ENCODE measurements at places on chromosomes 3 and 15.

GRCh38 chr3:134232151-134232550, 18.5 kb downstream of the RYK start:
- no peak for DNase-seq

GRCh38 chr3:197083486-197083885, 53.9 kb upstream of the MELTF start:
- DNase-seq: no peak

GRCh38 chr3:4856136-4856535, 123.1 kb upstream of the BHLHE40 start:
- no peak for DNase-seq

GRCh38 chr3:8492744-8493511, 8.7 kb upstream of the LMCD1 start:
- DNase-seq: no peak

DNA sequence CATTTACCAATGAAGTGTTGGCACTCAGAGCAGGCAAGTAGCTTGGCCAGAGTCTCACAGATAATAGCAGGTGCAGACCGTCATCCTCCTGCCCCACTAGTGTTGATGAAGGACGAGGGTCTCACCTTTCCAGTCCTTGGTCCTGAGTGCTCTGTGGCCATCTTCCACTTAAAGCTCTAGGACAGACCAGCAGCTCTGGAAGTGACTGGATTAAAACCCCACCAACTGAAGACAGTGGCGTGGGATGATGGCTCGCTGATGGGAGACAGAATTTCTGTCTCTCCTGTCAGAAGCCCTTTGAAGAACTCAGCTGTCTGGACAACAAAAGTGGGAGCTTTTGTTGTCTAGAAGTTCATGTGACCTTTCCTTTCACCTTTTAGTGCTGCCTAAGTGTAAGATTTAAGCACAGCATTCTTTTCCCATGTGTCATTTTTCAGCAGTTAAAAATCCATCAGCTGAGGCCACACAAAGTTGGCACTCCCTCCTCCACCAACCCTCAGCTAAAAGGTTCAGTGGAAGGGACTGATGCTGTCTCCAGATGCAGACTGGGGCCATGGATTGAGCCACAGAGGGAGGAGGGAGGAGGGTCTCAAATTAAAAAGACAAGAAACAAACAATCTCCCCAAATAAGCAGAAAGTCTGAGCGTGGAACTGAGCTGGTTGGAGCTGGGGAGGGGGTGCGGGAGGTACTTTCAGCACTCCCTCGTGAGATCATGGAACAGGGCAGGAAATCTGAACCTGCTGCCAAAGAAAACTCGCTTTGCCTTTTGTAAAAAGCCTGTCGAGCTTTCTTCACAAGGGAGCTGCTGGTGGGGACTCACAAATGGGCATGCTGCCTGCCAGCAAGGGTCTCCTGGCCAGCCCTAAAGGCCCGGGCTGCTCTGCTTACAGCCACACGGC, 148.5 kb upstream of the CTDSPL start:
- DNase-seq: no peak

DNA sequence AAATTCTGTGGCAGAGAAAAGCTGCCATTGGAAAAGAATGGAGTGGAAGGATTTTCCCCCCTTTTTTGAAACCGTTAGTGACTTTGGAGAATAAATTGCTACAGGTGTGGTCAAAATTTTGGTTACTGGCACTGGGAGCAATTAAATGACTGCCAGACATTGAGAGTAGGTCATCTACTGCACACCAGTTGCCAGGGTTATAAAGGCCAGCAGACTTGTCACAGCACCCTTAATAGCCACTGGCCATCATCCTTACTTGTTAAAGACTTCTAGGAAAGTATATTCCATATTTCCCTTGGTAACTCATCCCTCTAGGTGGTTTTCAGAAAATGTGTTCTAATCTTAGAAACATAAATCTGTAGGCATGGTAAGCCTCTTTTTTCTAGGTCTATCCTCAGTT, 8.0 kb downstream of the PIK3CA start:
- DNase-seq: no peak

GRCh38 chr15:74133694-74134386, 3.5 kb downstream of the ISLR2 start:
- no peak for DNase-seq

- DNase-seq: no peak
Measured at GRCh38 chr3:192899540-192899982, 18.1 kb downstream of the MB21D2 start.

DNA sequence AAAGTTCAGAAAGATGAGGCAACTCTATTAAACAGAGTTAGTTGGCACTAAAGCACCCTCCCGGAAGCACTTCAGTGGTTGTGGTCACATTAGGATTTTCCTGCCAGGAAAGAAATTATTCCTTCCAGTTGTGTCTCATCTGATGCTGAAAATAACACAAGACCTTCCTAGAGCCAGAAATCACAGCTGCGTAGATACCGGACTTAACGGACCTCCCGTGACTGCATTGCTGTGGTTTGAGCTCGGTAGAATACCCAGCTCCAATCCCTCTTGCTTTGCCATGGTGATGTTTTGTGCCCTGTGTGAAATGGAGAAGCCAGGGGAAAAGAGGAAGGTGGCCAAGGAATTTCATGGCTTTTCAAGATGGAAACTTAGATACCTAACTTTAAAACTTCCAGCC, 215.0 kb upstream of the IGF1R start:
- DNase-seq: no peak

DNA sequence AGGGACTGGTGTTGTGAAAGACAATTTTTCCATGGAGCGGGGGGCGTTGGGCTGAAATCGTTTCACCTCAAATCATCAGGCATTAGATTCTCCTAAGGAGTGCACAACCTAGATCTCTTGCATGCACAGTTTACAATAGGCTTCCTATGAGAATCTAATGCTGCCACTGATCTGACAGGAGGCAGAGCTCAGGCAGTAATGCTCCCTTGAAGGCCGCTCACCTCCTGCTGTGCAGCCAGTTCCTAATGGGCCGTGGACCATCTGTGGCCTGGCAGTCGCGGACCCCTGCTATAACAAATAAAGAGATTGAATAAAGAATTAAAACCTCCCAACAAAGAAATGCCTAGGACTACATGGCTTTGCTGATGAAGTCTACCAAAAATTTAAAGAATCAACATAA, 25.3 kb upstream of the ANKRD28 start:
- no peak for DNase-seq

DNA sequence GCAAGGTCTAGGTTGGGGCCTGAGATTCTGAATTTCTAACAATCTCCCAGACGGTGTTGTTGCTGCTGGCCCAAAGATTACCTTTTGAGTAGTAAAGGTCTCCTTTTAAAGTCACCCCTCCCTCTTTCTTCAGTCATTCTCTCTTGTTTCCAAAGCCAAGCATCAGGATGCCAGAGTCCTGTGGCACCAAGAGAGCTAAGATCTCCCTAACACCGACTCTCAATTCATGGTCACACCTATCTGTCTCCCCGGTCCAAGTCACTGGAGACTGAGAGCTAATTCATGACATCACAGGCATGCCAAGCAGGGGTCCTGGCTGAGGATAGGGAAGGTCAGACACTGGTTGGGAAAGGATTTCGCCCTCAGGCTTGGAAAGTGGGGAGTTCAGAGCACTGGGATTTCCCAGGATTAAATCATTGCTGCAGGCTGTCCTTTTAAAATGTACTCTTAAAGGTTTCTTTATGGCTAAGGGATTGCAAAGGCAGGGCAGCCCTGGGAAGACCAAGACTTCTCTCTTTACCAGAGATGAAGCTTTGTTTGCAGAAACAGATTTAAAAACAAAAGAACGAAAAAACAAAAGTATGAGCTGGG, 7.3 kb downstream of the SHOX2 start:
- no peak for DNase-seq

- no peak for DNase-seq
Measured at GRCh38 chr3:187763850-187764648, 18.8 kb upstream of the BCL6 start.

DNA sequence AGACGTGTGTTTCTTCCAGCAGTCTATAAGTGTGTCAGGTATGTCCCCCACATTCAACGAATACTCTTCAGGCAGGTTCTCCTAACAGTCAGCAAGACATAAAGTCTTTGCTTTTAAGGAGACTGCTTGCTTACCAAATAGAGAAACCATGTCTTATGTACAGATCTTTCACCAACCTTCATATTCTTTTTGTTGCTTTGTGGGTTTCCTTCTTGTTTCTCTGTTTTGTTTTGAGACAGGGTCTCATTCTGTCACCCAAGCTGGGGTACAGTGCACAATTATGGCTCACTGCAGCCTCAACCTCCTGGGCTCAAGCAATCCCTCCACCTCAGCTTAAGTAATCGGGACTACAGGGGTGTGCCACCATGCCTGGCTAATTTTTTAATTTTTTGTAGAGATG, 14.3 kb downstream of the DYNC1LI1 start:
- DNase-seq: no peak

DNA sequence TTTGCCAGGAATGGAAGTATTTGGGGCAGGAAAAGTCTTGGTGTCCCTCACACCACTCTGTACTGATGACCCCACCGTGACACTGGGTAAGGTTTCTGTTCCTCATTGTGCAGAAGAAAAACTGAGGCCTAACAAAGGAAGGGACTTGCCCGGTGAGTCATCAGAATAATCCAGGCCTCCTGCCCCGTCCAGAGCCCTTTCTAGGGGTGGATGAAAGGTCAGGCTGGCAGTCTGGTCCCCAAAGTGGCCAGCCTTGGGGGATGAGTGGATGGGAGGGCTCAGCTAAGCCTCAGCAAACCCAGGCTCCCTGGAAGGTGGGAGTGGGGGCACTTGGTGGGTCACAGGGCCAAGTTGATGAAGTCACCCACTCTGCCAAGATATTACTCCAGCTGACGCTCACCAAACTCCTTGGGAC, 2.3 kb upstream of the DNAH1 start:
- no peak for DNase-seq

DNA sequence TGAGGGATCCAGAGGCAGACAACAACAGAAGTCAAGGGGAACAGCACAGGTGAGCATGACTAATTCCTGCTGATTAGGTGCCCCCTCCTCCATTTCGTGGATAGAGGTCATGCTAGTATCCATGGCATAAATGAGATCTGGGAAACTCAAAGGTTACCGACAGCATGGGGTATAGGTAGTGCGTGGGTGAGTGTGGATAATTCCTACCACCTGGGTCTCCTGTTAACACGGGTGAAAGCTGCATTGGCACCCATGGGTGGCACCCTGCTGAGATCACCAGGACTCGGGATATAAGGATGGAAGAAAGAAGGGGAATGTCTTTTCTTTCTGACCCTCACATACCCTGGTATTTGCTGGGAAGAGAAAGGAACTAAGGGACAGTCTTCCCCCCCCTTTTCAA, 14.4 kb upstream of the CHST2 start:
- DNase-seq: no peak

DNA sequence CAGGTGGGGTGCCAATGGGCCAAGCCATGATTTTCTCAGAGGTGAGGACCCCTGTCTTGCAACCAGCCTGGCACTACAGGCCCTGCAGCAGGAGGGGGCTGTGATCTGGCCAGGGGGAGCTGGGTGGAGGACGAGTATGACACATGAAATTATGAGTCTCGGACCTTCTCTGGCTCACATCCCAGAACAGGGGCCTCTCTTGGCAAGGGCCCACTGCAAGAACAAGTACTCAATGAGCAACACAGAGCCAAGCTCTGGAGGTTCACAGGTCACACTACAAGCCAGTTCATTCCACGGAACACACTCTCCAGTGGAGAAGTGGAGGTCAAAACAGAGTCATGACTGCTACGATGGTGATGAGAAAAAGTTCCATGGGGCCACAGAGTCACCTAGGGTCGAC, 28.3 kb downstream of the CCDC32 start:
- DNase-seq: no peak

- DNase-seq: no peak
Measured at GRCh38 chr3:117629505-117629904, 919.9 kb downstream of the TUSC7 start.

- no peak for DNase-seq
Measured at GRCh38 chr15:40736575-40736974, 18.5 kb downstream of the RMDN3 start.

GRCh38 chr15:74240002-74240568, 4.0 kb downstream of the CCDC33 start:
- no peak for DNase-seq

- DNase-seq: no peak
Measured at GRCh38 chr15:80099241-80099640, 39.8 kb downstream of the ZFAND6 start.

GRCh38 chr3:188051801-188052168, 102.2 kb upstream of the LPP start:
- DNase-seq: no peak

DNA sequence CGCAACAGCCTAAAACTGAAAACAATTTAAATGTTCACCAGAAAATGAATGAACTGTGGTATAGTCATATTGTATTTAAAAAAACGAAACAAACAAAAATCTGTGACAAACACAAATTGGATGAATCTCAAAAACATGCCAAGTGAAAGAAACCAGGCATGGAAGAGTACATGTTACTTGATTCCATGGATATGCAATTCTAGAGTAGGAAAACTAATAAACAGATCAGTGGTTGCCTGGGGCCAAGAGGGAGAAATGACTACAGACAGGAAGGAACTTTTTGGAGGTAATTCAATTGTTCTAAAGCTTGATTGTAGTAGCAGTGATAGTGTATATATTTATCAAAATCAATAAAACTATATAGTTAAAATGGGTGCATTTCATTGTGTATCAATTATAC, 16.8 kb downstream of the UBE3A start:
- DNase-seq: no peak

GRCh38 chr3:152317184-152317583, 48.5 kb downstream of the MBNL1 start:
- no peak for DNase-seq

GRCh38 chr15:99402014-99402729, 150.9 kb downstream of the LRRC28 start:
- no peak for DNase-seq

- no peak for DNase-seq
Measured at GRCh38 chr3:147640781-147641180, 231.6 kb downstream of the ZIC1 start.

DNA sequence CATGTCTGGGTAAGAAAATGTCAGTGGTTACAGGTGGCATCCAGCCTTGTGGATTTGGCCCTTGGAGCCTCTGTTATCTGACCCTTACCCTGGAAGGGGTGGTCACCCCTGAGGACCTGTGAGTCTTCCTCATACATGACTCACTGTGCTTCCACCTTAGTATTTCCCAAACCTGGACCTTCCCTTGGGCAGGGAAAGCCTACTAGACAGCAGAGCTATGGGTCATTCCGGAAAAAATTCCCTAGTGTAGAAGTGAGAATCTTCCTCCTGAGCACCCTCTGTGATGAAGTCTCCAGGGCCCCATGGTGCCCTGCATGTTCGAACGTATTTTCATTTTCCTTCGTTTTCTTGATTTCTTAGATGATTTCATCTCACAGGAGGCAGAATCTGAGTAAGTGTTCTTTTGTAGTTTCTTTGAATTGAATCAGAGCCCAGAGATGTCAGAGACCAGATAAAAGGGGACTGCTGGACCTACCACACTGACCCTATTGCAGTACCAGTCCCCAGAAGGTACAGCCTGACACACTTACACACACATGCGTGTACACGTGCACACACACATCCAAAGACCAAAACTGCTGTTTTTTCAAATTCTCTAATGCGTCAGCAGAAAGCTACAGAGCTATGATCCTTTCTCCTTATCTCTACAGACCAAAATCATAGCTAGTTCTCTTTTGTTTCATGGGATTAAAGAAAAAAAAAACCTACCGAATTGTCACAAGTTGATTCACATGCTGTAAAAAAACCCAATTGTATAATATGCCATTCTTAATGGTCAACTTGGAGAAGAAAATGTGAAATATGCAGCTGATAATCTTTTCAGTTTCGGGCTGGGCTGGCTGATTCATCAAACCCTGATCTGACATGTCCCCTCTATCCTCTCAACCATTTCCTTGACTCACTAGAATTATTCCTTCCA, 50.5 kb upstream of the ARHGEF3 start:
- DNase-seq: no peak

Measured in activated CD4-positive, CD25-positive, alpha-beta regulatory T cell (primary cell).